Dermis lymphatic vessel endothelial cell (primary cell): ENCODE measurements at places on chromosomes 16 and 17. TPM values are rescaled to one million over a fixed set of nuclear protein-coding genes. Genes with fewer than 3 reads are reported as not detected.

The CHST5 gene
- under 0.01 and 0.09 TPM in 2 replicates for total RNA-seq

The PNMT gene
- total RNA-seq = 1.2 and 1.6 TPM in 2 replicates

The AOC2 gene
- 0.22 and 0.43 TPM in 2 replicates for total RNA-seq

The HIGD1B gene
- total RNA-seq = not detected in 2 replicates

The ACSF3 gene
- 17.8 and 21.4 TPM in 2 replicates for total RNA-seq

The SIAH1 gene
- total RNA-seq = 36.7 and 39.3 TPM in 2 replicates

The TMEM235 gene
- 0.09 and 2.2 TPM in 2 replicates for total RNA-seq

The PSMD3 gene
- 69.5 and 77.7 TPM in 2 replicates for total RNA-seq

The ENPP7 gene
- not detected in 2 replicates for total RNA-seq

The KRTAP1-1 gene
- total RNA-seq = not detected in 2 replicates

The PIMREG gene
- 3.9 and 4.0 TPM in 2 replicates for total RNA-seq

The RPL23 gene
- 2,234 and 2,254 TPM in 2 replicates for total RNA-seq

The TMC7 gene
- 3.4 and 3.7 TPM in 2 replicates for total RNA-seq

The KRT31 gene
- total RNA-seq = not detected in 2 replicates

The AATK gene
- 1.3 and 1.7 TPM in 2 replicates for total RNA-seq

The TMEM92 gene
- 0.17 TPM in 1 of 2 replicates, not detected in the other for total RNA-seq

The MIF4GD gene
- 8.9 and 9.8 TPM in 2 replicates for total RNA-seq

The ABCA6 gene
- total RNA-seq = 2.0 and 17.1 TPM in 2 replicates

The TEKT5 gene
- total RNA-seq = 0.26 TPM in 1 of 2 replicates, not detected in the other

The EVI2A gene
- 0.11 and 0.17 TPM in 2 replicates for total RNA-seq

The DNASE1L2 gene
- 0.22 and 0.26 TPM in 2 replicates for total RNA-seq

The SOX15 gene
- under 0.01 and 0.11 TPM in 2 replicates for total RNA-seq

The SETD6 gene
- total RNA-seq = 9.1 and 10.9 TPM in 2 replicates

The RAP1GAP2 gene
- 0.60 and 1.3 TPM in 2 replicates for total RNA-seq

The C1QTNF8 gene
- not detected in 2 replicates for total RNA-seq

The ZNF597 gene
- 2.8 and 2.9 TPM in 2 replicates for total RNA-seq

The C17orf113 gene
- 0.22 and 0.26 TPM in 2 replicates for total RNA-seq

The SOX8 gene
- total RNA-seq = 0.33 and 0.34 TPM in 2 replicates

The KRT16 gene
- not detected in 2 replicates for total RNA-seq

The EPX gene
- not detected in 2 replicates for total RNA-seq

The IFT20 gene
- 46.7 and 48.1 TPM in 2 replicates for total RNA-seq

The UTS2R gene
- total RNA-seq = not detected in 2 replicates

The SSTR5 gene
- total RNA-seq = 0.22 and 0.77 TPM in 2 replicates

The CMTM2 gene
- total RNA-seq = not detected in 2 replicates

The STAC2 gene
- total RNA-seq = not detected in 2 replicates

The HSD17B1 gene
- total RNA-seq = 0.76 and 1.4 TPM in 2 replicates

The RPH3AL gene
- total RNA-seq = 13.1 and 14.8 TPM in 2 replicates

The SDR42E2 gene
- 0.17 and 0.43 TPM in 2 replicates for total RNA-seq

The ATP2A1 gene
- 0.17 TPM in 1 of 2 replicates, not detected in the other for total RNA-seq

The MYBBP1A gene
- total RNA-seq = 19.0 and 26.3 TPM in 2 replicates

The CLEC3A gene
- not detected in 2 replicates for total RNA-seq

The KRTAP3-2 gene
- total RNA-seq = not detected in 2 replicates

The GLP2R gene
- total RNA-seq = 0.11 and 0.17 TPM in 2 replicates

The CACNG5 gene
- not detected in 2 replicates for total RNA-seq

The HSPB9 gene
- total RNA-seq = under 0.01 TPM in 1 of 2 replicates, not detected in the other

The SNAI3 gene
- 0.11 and 0.17 TPM in 2 replicates for total RNA-seq

The OR1A1 gene
- total RNA-seq = not detected in 2 replicates

The MYO15B gene
- 10.7 and 13.9 TPM in 2 replicates for total RNA-seq

The TCAP gene
- 0.60 and 0.65 TPM in 2 replicates for total RNA-seq

The SLC13A2 gene
- not detected in 2 replicates for total RNA-seq

The PPY gene
- not detected in 2 replicates for total RNA-seq

The MGAT5B gene
- total RNA-seq = 0.22 and 0.26 TPM in 2 replicates

The CHST4 gene
- total RNA-seq = not detected in 2 replicates
